NK-92 treated with Interleukin-12 subunit alpha and Interleukin-12 subunit beta, amount 100 ng/mL, for 24 hours (cell line): ENCODE measurements at places on chromosomes 4 and X.

- DNase-seq: no peak
Measured at GRCh38 chr4:86961605-86962295, 26.9 kb downstream of the AFF1 start.

GRCh38 chr4:142550965-142551364, 295.1 kb downstream of the INPP4B start:
- DNase-seq: no peak

GRCh38 chrX:153319295-153320046, 2.1 kb downstream of the PNMA6F start:
- no peak for DNase-seq

GRCh38 chrX:118100091-118100490, 16.5 kb downstream of the KLHL13 start:
- DNase-seq: no peak

GRCh38 chr4:128371876-128372275, 84.3 kb upstream of the PGRMC2 start:
- DNase-seq: no peak
